Activated CD8-positive, alpha-beta memory T cell treated with anti-CD3 and anti-CD28 coated beads for 48 hours (primary cell): ENCODE measurements at places on chromosomes 7 and 10.
A peak's percentile ranks its signal among the peaks of the same experiment; 100 is the strongest.

DNA sequence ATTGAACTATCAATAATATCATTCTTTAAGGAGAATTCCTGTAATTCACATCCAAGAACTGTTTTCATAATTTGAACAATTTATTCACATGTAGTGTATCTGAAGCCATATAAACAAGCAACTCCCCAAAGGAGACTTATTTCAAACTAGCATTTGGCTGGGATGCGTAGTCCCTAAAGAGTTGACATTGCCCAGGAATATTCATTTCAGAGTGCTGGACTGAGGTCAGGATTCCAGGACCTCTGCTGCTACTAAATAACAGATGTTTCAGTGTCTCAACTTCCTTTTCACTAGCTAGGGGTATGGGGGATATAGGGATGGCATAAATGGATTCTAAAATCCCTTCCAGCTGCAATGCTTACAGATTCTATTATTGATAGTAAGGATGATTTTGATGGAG, 177.0 kb downstream of the TSPAN12 start:
- DNase-seq = no peak

GRCh38 chr7:88759230-88760135, at the start of gene ZNF804B:
TSS of gene ZNF804B (plus strand) at chr7:88759700. CDS start at chr7:88759977, 277 bp downstream.
- DNase-seq = no peak

- no peak for DNase-seq
Observed at GRCh38 chr10:27344568-27345454, 104.2 kb upstream of the ACBD5 start.

DNA sequence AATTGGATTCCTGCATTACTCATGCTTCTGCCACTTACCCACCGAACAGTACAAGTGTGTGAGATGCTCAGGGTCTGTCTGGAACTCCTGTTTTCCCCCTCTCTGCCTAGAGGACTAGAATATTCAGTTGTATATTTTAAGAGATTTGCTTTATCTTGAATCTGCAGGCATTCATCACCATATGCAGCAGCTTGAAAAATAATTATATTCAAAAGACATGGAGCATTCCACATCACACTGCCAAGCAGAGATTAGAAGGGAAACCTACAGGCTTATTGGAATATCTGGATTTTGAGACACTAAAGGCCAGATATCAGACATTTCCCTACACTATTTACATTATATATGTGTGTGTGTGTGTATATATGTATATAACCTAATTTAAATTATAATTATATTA, 382.8 kb upstream of the POM121L12 start:
- DNase-seq = no peak

GRCh38 chr7:131692131-131692960, 135.9 kb upstream of the PODXL start:
- DNase-seq = no peak

DNA sequence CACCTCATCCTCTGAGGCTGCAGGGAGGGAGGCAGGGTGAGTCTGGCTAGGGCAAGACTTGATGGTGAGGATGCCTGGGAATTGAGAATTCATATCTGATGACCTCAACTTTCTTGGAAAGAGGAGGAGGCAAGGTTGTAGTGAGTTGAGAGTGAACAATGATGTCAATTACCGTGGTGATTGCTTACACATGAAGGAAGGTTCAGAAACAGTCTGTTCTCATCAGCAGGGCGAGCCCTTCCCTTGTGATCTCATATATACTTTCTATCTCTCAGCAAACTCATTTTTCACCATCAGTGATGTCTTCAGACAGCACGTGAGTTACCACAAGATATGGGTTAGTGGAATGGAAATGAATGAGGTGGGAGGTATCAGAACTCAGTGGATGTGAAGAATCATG, 20.1 kb upstream of the COL13A1 start:
- DNase-seq = no peak

GRCh38 chr7:71498381-71498780, 366.4 kb downstream of the GALNT17 start:
- DNase-seq = no peak

DNA sequence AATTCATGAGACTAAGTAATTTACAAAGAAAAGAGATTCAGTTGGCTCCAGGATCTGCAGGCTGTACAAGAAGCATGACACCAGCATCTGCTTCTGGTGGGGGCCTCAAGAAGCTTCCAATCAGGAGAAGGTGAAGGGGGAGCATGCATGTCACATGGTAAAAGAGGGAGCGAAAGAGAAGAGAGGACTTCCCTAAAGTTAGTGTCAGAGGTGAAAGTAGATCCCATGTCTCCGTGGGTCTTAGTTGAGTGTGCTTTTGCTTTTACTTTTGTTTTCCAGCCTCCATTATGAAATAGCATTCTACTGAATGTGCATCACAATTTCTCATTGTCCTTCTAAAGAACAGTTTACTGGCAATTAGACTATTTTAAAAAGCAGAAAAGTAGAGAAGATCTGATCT, 213.6 kb upstream of the FZD1 start:
- DNase-seq = no peak

- no peak for DNase-seq
Observed at GRCh38 chr10:50417486-50417885, 166.2 kb upstream of the ASAH2 start.

DNA sequence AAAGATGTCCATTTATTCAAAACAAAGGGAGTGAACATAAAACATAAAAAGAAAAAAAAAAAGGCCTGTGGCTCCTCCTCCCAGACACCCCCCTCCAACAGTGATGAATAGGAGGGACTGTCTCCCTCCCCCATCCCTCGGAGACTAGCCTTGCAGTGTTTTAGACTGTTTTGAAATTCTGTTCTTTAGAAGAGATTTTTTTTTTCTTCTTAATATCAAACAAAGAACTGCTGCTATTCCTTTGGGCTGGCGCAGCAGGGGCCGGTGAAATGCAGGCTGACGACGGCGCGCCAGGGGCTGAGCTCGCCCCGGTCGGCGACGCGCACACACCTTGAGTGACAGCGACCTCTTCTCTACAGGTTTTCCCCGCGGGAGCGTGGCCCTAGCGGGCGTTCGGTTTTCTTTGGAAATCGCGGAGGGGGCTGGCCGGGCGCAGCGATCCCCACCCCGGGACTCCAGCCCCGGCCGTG, at the start of gene LANCL2:
Gene LANCL2, plus strand, starts transcription at position 133 of the 470 bp plus-strand sequence. CDS start 689 bp downstream, outside the sequence.
- peak; percentile 48 for DNase-seq

DNA sequence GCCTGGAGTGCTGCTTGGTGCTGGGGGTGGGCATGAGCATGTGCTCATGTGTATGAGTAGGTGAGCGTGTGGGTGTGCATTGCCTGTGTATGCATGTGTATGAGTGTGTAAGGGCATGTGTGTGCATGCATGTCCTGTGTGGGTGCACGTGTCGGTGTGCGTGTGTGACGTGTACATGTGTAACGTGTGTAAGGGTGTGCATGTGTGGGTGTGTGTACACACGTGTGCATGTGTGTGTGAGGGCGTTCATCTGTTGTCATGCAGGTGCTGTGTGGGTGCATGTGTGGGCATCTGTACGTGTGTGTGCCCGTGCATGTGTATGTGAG, 30.3 kb downstream of the FAM20C start:
- DNase-seq = no peak
